Thoracic aorta (tissue), 2 donors: ENCODE measurements at places on chromosomes 5 and 9. TPM values are rescaled to one million over a fixed set of nuclear protein-coding genes. Genes with fewer than 3 reads are reported as not detected.

The RHOBTB3 gene
- total RNA-seq, result 71.2 TPM

The SERF1B gene
- 32.9 TPM for total RNA-seq

The ZFP2 gene
- 1.1 TPM for total RNA-seq

GRCh38 chr5:172798422-172799215, 27.6 kb upstream of the DUSP1 start:
- peak overlapping the region; percentile 96 for H3K27ac ChIP-seq
- peaks cover 41% of the 10 kb centered on the region for H3K4me1 ChIP-seq
- peak; percentile 46 for DNase-seq
- no peaks in the 10 kb centered on the region for H3K36me3 ChIP-seq
- no peaks in the 10 kb centered on the region for H3K27me3 ChIP-seq

DNA sequence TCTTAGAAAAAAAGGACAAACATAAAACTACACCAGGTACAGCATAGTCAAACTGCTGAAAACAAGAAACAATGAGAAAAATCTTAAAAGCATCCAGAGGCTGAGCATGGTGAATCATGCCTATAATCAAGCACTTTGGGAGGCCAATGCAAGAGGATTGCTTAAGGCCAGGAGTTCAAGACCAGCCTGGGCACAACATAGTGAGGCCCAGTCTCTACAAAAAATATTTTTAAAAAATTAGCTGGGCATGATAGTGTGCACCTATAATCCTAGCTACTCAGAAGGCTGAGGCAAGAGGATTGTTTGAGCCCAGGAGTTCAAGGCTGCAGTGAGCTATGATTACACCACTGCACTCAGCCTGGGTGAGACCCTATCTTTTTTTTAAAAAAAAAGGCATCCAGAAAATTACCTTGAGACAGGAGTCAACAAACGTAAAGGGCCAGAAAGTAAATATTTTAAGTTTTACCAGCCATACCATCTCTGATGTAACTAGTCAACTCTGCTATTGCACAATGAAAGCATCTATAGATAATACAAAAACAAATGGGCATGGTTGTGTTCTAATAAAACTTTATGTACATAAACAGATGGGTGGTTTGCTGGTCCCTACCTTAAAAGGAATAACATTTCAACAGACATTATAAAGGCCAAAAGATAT, 19.8 kb downstream of the AP3B1 start:
- H3K27me3 ChIP-seq, result no peaks in the 10 kb centered on the region
- H3K36me3 ChIP-seq, result no peaks in the 10 kb centered on the region
- H3K4me3 ChIP-seq, result no peak overlapping the region
- H3K27ac ChIP-seq, result no peak overlapping the region

DNA sequence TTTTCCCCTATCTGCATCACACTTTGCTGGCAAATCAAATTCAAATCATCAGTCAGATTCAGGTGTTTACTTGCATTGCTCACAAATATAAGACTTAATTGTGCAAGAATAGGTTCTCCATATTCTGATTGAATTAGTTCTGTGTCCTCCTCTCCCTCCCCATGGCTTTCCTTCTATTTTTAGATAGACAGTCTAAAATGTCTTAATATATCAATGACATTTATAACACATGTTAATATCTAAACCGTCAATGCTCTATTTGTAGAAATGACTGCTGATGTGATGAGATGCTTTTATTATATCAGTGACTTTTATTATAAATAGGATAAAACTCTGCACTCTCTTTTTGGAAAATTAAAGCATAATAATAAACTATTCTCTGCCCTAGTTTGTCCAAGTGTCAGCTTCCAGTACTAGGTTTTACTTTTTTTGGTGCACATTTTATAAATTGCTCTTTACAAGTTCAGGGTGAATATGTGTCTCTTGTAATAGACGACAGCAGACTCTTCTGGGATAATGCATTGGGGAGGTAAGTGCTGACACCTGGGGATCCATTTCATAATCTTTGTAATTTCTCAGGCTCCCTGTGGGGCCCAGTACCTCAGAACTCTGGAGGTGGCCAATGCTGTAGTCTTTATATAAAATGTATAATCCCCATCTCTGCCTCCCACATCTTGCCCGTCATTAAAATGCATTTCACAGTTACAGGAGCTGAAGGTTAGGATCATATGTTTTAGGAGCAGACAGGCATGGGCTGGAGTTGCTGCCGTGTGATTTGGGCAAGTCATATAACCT, 321.5 kb downstream of the BRINP1 start:
- no peak overlapping the region for H3K27ac ChIP-seq
- H3K27me3 ChIP-seq, result no peaks in the 10 kb centered on the region
- H3K4me3 ChIP-seq, result no peak overlapping the region
- H3K36me3 ChIP-seq, result no peaks in the 10 kb centered on the region

- H3K4me1 ChIP-seq, result peaks cover 5% of the 10 kb centered on the region
- H3K36me3 ChIP-seq, result no peaks in the 10 kb centered on the region
- H3K27me3 ChIP-seq, result no peaks in the 10 kb centered on the region
- H3K27ac ChIP-seq, result no peak overlapping the region
Measured at GRCh38 chr9:127214421-127215267, 49.9 kb upstream of the GARNL3 start.

DNA sequence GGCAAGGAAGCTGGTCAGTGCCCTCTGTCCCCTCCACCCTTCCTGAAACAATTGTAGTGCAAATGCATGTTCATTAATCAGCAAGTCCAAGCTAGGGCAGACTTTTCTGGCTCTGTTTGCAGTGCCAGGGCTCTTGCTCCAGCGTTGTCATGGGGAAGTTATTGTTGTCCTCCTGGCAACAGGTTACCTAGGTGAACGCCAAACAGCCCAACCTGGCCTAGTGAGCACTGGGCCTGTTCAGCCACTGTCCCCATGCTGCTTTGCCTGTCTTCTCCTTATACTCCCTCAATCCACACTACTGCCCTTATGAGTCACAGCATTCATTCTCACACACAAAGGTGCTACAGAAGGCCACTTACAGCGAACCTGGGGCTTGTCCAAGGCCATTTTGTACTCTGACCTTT, 34.5 kb upstream of the GLIS3 start:
- H3K4me1 ChIP-seq, result no peaks in the 10 kb centered on the region
- no peak overlapping the region for H3K4me3 ChIP-seq
- no peaks in the 10 kb centered on the region for H3K27me3 ChIP-seq
- H3K36me3 ChIP-seq, result no peaks in the 10 kb centered on the region
- no peak overlapping the region for H3K27ac ChIP-seq

DNA sequence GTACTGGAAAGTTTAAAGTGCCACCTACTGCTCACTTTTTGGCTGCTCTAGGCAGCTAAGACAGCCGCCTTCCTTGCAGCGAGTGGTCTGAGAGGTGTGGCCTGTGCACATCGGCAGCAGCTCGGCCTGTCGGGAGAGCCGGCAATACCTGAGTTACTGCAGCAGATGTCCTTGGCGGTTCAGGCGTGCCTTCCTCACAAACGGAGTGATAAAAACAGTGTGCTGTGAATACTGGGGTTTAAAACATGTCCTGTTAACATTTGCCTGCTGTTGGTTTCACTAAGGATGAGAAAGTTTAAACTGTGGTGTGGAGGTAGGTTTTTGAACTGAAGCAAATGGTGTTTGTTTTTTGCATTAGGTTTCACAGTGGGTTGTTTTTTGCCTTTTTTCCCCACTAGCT, 12.9 kb downstream of the TRAF2 start:
- H3K27ac ChIP-seq, result no peak overlapping the region
- no peaks in the 10 kb centered on the region for H3K27me3 ChIP-seq
- DNase-seq, result no peak
- peaks cover 18% of the 10 kb centered on the region for H3K4me1 ChIP-seq
- H3K36me3 ChIP-seq, result peaks cover 3% of the 10 kb centered on the region
- no peak overlapping the region for H3K4me3 ChIP-seq

- DNase-seq, result no peak
- H3K4me3 ChIP-seq, result no peak overlapping the region
- H3K4me1 ChIP-seq, result no peaks in the 10 kb centered on the region
- no peaks in the 10 kb centered on the region for H3K36me3 ChIP-seq
Measured at GRCh38 chr5:146919304-146919703, 40.7 kb upstream of the PPP2R2B start.

DNA sequence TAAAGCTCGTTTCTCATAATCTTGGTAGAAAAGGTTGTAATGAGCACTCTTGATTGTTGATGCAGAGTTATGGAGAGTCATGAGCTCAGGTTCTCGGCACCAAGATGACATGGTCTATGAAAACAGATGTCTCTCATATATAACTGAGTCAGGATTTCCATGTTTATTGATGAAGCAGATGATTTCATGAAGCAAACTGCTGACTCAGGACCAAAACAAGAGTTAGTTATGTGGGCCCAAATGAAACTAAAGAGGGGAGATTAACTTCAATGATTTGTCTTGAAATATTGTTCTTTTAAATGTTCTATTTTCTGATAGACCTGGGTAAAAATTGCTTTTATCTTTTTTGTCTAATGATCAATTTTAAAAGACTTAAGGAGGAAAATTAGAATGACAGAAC, 258.6 kb upstream of the CTNND2 start:
- H3K27ac ChIP-seq, result no peak overlapping the region
- H3K36me3 ChIP-seq, result no peaks in the 10 kb centered on the region

- no peak for DNase-seq
- H3K27me3 ChIP-seq, result no peaks in the 10 kb centered on the region
- no peaks in the 10 kb centered on the region for H3K36me3 ChIP-seq
Measured at GRCh38 chr9:101848485-101848919, 110.1 kb upstream of the GRIN3A start.
